ENCODE measurements at places on chromosomes 5 and 9.
A peak's percentile ranks its signal among the peaks of the same experiment; 100 is the strongest.

GRCh38 chr9:72363908-72364678 is 915 bp downstream of the ZFAND5 start:
- DNase-seq = peak; percentile 75

DNA sequence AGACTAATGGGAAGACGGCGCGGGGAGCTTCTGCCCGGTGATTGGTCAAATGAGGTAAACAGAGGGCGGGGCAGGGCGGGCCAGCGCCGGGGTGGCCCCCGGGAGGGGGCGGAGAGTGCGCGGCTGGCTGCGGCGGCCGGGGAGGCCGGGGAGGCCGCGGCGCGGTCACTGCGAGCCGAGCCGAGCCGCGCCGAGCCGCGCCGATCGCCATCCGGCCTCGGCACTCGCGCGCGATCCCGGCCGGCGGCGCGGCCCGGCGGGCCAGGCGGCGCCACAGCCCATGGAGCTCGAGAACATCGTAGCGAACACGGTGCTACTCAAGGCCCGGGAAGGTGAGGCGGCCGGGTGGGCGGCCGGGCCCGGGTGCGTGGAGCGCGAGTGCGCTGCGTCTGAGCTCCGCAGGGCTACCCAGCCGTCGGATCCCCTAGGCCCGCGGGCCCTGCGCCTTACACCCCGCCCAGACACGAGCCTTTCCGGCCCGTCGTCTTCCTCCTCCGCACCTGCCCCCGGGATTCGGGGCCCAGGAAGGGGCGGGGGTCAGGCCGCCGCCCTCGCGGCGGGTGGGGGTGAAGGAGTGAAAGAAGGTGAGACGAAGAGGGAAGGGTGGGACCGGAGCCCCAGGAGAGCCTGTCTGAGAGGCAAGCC is at the start of gene GRK6:
GRK6 (plus strand) TSS at position 111 of the 645 bp plus-strand sequence; CDS start at position 281, 170 bp downstream.
- peak; percentile 68 for DNase-seq

DNA sequence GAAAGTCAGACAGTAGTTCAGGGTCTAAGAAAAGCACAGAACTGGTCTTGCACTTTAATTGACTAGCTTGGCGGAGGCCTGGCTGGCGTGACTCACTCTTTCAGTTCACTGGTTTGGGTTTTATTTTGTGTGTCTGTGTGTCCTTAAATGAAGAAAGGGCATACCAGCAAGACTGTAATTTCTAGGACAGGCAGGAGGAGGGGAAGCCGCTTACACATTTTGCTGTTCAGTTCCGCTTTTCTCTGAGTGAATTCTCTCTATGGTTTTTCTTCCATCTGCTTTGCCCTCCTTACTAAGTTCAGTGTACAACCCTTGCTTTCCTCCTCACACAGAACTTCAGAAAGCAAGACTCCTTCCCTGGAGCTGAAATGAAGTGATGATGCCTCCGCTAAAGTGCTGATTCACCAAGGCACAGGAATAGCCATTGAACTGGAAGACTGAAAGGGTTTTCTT is 150.8 kb downstream of the MEF2C start:
- no peak for DNase-seq

GRCh38 chr9:128588581-128589233 is 36.3 kb downstream of the SPTAN1 start:
- no peak for DNase-seq

DNA sequence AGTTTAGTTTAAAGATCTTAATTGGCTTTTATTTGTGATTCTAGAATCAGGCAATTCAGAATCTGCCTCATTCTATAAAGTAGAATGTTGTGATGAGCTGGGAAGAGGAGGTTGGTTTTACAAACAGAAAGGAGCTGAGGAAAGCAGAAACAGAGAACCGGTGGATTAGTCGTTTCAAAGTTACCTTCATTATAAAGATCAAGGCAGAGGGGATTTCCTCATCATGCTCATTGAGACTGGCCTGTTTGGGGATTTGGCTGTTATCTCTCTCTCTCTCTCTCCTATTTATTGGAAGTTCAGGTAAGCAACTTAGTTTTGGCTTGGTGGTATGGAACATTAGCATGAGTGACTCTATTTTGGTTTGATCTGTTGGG is 134.0 kb downstream of the GCNT1 start:
- no peak for DNase-seq

GRCh38 chr5:174794931-174795672 is 70.7 kb downstream of the MSX2 start:
- no peak for DNase-seq

GRCh38 chr5:180084638-180085561 is 13.3 kb upstream of the RNF130 start:
- no peak for DNase-seq

DNA sequence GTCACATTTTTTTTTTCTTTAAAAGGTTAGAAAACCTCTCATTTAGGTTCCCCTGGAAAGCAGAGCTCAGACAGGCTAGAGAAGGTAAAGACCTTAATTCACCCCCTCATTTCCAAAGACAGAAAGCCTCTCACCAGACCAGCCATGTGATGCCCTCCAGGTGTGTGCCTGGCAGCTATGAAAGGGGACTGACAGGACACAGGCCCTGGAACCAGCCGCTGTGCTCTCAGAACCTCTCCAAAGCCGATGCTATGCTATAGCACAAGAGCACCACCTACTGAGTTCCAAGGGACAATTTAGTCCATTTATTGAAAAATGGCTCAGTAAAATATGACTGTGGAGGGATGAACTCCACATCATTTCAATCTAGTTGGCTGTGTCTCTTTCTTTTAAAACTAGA is 48.8 kb downstream of the FANCC start:
- DNase-seq = no peak

- no peak for DNase-seq
Observed at GRCh38 chr5:74174366-74174765, 466.2 kb downstream of the ENC1 start.

- DNase-seq = no peak
Observed at GRCh38 chr5:71586052-71586940, 844 bp upstream of the MCCC2 start.

DNA sequence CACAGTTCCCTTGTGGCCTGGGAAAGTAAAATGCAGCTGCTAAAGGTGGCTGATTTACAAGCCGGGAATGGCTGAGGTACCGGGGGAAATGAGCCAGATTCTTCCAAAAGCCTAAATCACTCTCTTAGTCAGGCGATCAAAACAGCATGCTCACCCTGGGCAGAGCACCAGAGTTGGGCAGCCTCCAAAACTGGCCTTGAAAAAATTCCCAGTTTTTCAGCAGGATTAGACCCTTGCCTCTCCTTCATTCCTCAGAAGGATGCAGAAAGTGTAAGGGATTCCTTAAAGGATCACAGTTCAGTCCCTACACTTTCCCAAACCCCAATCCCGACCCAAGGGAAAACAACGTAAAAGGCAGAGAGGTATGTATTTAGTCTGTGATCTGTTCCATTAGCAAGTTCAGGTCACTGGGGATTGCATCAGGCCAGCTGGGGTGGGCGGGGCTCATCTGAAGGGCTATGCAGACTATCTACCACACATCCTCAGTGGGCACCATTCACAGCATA is 16.9 kb downstream of the TMEM174 start:
- no peak for DNase-seq

DNA sequence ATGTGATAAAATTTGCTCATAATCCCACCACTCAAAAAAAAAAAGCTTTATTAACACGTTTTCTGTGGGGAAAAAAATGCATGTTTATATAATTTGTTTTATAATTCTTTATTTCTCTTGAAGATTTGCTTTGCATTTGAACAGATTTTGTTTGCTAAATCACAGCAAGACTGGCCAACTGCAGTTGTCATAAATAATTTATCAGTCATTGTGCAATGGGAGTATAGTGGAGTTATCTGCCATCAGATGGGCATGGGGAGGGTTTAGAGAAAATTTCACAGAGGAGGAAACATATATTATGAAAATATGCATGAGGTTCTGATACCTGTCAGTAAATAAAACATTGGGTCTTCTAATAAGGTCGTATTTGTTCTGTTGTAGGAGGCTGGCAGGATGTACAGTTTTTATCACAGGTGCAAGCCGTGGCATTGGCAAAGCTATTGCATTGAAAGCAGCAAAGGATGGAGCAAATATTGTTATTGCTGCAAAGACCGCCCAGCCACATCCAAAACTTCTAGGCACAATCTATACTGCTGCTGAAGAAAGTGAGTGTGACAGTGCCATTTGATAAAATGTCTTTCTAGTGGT is 23.8 kb downstream of the HSDL2 start:
- DNase-seq = no peak

DNA sequence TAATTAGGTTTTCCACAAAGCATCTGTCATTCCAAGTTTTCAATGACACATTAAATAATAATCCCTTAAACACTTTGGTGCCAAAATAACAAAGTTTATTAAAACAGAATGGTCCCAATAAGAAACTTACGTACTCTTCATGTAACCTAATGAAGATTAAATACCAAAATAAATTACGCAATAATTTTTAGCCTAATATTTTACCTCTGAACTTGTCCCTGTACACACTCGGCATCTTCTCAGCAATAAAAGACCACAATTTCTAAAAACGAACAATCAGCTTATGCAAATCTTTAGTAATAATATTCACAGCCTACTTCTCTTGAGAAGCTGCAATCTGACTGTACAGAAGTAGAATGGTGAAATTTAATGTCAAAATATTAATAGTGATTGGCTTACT is 163.6 kb downstream of the ZDHHC21 start:
- DNase-seq = no peak

DNA sequence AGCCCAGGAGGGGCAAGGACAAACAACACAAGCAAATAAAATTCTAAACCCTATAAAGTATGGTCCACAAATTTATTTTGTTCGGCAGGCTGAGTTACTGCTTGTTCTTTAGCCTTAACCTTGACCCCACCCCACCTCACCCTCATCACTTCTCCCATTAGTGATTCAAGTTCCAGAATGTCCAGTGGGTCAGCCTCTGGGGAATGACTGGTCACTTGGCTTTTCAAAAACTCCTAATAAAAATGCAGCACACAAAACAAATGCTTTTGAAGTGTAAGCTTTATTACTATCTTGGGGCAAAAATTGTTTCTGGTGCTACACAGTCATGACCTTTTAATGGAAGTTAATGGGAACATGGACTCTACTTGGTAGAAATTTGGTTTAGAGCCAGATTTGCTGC is 142.1 kb downstream of the MPDZ start:
- DNase-seq = no peak

- no peak for DNase-seq
Observed at GRCh38 chr9:61665829-61666228, 476.0 kb downstream of the SPATA31A7 start.

DNA sequence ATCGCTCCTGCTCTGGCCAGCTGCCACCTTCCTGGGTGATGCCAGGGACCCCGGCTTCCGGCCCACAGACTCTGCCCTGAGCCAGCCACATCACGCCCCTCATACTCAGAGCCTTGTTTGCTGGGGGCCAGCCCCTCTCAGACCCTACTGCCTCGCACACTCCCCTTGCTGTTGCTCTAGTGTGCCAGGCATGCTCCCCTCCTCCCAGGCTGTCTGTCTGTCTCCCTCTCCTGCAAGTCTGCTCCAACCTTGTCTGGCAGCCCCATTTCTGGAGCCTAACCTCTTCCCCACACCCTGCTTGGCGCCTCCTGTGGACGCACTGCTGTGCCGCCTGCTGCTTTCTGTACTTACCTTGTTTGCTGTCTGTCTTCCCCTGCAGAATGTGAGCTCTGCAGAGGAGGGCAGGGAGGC is 184.7 kb downstream of the HSPA4 start:
- DNase-seq = no peak

DNA sequence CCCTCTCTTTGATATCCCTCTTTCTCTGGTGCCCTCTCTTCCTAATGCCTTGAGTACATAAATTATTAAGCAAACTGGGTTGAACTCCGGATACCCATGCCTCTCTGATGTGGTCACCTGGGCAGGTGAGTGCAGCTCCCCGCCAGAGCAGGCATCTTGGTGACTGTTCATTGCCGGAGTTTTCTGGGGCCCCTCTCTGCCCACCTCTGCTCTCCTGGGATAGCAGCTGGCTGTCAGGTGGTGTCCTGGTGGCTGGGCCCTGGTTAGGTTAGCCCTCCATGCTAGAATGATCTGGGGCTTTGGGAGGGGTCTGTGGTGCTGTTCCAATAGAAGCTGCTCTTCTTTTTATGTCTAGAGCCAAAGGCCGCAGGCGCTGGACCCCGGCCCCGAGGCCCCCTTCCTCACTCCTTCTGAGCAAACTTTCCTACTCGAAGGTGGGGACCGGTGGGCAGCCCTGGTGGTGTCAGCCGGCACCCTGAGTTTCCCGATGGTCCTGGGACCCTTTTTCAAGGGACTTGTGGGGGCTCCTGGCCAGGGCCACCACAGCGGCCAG is 4.9 kb upstream of the SCGB3A1 start:
- DNase-seq = no peak

GRCh38 chr9:18825656-18826170 is 207.3 kb downstream of the SAXO1 start:
- no peak for DNase-seq

DNA sequence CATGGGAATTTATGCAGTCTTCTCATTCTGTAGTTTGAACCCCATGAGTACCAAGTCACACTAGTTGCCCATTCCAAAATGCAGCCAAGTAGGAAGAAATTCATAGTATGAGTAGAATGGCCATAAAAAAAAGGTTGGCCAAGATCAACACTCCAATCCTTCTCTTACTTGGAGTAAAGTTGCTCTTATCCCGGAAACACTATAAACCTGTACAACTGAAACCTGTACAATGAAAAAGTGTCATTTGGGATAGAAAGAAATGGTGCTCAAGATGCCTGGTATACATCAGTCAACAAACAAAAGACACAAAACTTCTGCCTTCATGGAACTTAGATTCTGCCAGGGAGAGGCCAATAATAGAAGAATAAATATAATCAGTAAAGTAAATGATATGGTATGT is 325.0 kb downstream of the NFIB start:
- no peak for DNase-seq

DNA sequence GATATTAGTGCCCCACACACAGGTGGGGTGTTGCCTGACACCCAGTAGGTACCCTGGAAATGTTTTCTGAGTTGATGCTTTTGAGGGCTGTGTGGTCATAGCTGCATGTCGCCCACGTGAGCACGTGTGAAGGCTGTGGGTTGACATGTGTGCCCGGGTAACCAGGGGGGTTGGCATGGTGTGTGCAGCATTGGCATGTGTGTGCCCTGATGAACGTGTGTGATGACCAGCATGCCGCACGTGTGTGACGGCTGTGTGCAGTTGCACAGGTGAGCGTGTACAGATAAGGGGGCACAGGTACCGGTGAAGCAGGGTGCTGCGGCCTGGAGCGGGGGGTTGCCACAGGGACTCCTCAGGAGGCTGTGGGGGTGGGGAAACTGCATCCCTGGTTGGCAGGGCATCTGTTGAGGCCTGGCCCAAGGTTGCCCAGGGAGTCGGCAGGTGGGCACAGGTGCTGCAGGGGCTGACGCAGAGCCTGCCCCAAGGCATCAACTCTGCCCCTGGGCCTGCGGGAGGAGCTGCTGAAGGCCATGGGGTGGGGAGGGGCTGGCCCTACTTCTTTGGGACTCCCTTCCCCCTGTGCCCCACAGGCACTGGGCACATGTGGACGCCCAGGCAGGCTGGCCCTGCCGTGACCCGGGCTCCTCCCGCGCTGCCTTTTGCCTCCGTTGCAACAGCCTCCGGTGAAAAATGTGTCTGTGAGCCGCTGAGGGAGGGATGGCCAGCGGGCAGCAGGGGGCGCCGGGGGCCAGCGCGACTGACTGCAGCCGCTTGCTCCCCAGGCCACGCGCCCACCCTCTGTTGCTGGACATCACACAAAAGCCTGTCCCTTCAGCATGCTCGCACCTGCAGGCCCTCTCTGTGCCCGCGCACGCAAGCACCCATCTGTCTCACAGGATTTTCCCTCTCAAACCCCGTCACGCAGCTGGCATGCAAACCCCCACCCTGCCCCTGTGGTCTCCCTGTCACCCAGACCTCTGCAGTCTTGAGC is 2.2 kb downstream of the UNC5A start:
- DNase-seq = no peak

- no peak for DNase-seq
Observed at GRCh38 chr5:171308453-171309275, at the start of gene TLX3. Gene TLX3 (plus strand): TSS chr5:171309248. CDS start chr5:171309366, 118 bp downstream.

Data from activated naive CD4-positive, alpha-beta T cell treated with anti-CD3 and anti-CD28 coated beads, Interleukin-2, amount 50 U/mL, for 16 hours (primary cell).